ENCODE measurements at places on chromosomes 1 and 21.
A peak's percentile ranks its signal among the peaks of the same experiment; 100 is the strongest.

- peak; percentile 70 for DNase-seq
Measured at GRCh38 chr1:244835276-244836134, at the start of gene COX20. TSS of gene COX20 (plus strand) at chr1:244835658. CDS start at chr1:244835715, 57 bp downstream.

DNA sequence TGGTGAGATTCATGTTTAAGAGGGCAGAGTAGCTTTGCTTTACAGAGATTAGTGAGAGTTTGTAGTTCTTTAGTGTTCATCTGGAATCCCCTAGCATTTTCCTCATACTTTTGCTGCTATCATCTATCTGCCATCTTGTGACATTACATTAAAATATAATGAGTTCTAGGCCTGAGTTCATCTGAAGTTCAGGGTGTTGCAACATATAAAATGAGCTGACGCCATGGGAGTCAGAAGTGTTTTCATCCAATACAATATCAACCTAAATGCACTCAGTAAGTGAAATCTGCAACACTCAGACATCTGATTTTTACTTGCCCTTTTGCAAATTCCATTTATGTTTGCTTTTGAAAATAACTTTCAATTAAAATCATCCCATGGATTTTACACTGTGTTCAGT, 153.8 kb downstream of the NTNG1 start:
- no peak for DNase-seq

- DNase-seq = no peak
Measured at GRCh38 chr1:19164274-19165015, 45.6 kb downstream of the UBR4 start.

DNA sequence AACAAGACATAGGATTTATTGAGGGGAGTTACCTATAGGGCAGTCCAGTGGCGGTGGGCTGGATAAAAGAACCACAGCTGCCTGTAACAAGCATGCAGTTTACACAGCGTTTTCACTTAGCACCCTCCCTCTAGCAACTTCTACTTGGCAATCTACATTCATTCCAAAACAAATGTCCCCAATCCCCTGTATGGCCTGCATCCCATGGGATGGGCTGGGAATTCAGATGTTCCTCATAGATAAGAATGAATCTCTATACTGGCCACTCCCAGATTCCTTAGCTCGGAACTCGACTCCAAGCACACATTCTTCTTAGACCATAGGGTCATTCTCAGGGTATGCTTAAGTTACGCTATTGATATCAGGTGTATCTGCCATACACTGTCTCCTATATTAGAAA, 33.3 kb downstream of the PCP4 start:
- DNase-seq = no peak

GRCh38 chr1:184583849-184584248, 170.8 kb downstream of the EDEM3 start:
- no peak for DNase-seq

- DNase-seq = no peak
Measured at GRCh38 chr1:79899914-79900313, 893.4 kb upstream of the ADGRL4 start.

DNA sequence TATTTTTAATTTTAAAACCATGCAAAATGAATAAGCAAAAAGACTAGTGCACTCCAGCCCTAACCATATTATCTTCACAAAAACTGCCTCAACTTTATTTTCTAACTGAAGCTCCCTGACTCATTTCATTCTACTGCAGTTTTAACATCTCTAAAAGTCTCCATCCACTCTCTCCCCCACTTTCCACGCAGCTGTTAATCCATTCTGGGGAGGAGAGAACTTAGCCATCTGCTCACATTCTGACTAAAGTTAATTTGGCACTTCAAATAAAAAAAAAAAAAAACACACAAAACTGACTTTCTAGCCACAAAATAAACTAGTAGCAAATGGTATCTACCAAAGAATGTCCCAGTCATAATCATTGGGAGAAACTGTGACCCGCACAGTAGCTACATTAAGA, 5.4 kb upstream of the MYBPHL start:
- no peak for DNase-seq

GRCh38 chr1:73604211-73604610, 593.8 kb downstream of the LRRIQ3 start:
- DNase-seq = no peak

GRCh38 chr1:63523738-63524137, 413 bp downstream of the EFCAB7 start:
- no peak for DNase-seq

GRCh38 chr1:94022471-94023189, 98.3 kb downstream of the ABCA4 start:
- peak; percentile 97 for DNase-seq
